ENCODE measurements at places on chromosomes 5 and 9. TPM values are rescaled to one million over a fixed set of nuclear protein-coding genes. Genes with fewer than 3 reads are reported as not detected.

GRCh38 chr9:105257809-105258208, 13.4 kb downstream of the SLC44A1 start:
- no peak for DNase-seq

DNA sequence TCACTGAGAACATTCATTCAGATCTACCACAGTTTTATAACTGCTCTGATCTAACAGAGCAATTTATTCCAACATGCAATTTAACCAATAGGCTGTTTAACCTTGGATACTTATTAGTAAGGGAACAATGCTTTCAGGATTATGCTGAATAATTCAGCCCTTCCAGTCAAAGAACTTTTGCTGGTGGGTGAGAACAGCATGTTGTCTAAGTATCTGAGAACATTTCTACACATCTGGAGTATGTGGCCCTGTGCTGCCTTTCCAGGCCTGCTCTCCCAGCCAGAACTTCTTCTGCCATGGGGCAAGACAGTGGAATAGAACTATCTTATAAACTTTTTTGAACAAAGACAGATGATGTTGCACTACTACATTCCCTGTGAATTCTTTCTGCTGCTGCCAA, 55.8 kb downstream of the NFIB start:
- DNase-seq: no peak

DNA sequence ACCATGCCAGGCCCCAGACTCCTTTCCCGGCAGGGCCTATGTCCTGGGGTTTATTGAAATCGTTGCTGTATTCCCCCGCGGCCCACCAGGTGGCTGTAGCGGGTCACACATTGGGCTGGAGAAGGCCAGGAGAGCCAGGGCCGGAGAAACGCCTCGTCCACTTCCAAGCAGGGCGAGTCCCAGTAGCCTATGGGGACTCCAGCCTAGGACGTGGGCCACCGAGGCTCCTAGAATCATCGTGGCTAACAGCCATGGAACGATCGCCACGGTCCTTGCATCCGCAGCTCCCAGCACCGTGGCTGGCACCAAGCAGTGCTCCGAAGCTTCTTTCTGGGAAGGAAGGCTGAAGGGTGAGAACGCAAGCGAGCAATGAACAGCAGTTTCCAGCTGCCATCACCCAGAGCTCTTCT, 87.7 kb downstream of the ENTREP1 start:
- DNase-seq: no peak

GRCh38 chr9:2479056-2479565, 142.5 kb upstream of the VLDLR start:
- no peak for DNase-seq

- no peak for DNase-seq
Observed at GRCh38 chr9:9847750-9848149, 765.1 kb downstream of the PTPRD start.

DNA sequence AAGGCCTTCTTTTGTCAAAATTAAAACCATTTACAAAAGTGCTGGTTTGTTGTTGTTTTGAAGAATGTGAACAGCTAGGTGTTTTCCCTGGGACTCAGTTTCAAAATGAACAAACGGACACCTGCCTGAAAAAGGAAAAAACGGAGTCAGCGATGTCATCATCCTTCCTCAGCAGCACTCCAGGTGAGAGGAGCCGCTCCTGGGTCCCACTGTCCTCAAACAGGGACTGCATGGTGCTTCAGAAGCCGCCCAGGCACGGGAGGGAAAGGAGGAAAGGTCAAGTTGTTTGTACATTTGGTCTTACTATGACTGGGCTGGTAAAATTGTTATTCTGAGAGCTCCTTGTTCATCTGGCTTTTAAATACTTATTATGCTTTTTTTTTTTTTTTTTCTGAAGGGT, 69.0 kb upstream of the ZSWIM6 start:
- DNase-seq: no peak

GRCh38 chr5:96226941-96227552, 206.0 kb downstream of the PCSK1 start:
- DNase-seq: peak; percentile 93

DNA sequence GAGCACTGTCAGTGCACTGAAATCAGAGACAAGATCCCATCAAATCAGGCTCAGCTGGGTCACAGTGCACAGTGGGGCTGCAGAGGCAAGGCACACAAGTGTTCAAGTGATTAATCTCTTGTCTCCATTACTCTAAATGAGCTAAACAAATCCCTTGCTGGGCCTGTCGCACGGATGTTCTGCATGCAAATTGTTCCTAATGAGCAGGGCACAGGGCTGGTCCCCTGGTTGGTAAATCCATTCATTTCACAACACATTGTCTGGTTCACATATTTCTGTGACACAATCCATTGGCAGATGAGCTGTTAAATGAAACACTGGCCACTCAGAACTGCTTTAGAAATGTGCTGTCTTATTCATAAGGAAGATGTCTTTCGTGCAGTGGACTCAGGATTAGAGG, 167.9 kb upstream of the BRINP1 start:
- DNase-seq: no peak

DNA sequence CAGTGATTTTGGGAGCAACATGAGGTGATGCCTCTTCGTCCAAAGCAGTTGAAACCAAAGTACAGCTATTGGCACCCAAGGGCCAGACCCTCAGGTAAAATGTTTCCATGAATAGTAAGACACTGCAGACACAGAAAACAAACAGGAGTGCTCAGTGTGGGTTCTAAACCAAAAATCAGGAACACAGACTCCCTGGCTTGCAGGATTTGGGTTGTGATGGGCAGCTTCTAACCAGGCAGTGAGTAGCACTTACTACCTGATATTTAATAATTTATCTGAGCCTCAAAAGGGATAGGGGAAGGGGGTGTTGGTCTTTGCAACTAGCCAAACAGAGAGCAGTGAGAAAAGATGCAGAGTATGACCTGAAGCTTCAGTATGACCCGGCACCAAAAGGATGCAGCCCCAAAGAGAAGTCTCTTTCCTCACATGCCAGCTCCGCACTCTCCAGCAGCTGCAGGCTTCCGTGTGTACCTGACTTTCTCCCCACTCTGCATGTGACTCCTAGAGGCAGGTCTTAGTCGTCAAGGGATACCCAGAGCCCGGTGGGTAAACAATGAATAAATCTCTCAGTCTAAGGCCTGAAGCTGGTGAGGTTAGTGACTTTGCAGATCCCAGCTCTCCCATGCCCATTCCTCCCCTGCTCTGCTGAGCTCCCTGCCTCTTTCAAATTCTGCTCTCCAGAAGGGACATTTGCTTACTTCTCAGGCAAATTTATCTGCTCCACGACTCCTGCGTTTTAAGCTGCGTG, 105.4 kb upstream of the SPOCK1 start:
- no peak for DNase-seq

DNA sequence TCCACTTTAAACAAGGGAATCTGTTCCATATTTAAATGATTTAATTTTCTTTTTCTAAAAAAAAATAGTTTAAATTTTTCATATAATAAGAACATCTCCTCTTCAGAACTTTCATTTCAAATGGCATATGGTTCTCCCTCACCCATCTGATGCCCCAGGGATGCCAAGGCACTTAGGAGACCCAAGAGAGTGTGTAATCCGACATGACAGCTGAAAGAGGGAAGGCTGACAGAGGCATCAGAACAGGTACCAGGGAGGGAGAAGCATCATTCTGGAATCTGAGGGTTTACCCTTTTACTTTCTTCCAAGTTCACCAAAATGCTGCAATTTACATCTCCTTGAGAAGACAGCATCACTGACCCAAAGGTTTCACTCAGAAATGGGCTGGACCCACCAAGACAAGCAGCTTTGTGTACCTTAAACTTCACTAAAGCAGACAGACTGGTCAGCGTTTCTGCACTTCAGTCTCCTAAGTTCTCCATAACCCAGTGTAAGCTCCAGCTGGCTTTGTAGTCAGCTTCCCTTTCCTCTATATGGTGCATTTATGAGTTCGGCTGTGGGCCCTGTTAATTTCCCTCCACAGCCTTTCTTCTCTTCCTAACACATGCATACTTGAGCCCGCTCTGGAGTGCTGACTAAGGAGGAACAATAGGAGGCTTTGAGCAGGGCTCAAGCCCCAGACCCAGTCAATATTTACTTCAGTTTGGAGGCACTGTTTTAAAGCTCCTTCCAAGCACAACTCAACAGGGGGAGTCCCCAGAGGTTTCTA, 17.7 kb downstream of the EFNA5 start:
- no peak for DNase-seq

DNA sequence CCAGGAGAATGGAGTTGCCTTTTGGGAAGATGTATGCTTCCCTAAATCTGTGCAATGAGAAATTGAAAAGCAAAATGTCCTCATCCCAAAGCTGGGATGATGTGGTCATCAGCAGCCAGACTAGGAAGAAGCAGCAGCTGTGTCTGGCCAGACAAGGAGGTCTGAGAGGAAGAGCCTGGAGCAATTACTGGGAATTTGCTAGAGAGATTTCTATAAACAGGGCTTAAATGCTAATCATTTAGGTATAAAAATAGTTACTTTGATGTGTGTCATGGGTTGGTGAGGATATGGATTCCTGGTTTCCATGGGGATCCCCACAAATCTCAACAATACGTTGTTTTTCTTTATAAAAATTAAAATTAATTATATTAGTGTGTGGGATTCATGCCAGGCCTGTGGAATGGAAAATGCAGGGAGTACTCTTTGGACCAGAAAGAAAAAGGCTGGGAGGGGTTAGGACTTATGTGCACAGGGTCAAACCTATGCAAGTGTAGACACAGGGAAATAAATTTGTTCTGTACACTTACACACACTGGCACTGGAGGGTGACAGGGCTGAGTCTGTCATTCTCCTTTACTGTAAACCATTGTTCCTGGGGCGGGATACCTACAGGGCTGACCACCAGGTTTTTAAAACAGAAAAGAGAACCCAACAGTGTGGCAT, 58.7 kb upstream of the TRPC7 start:
- no peak for DNase-seq

- DNase-seq: no peak
Observed at GRCh38 chr5:107253246-107253645, 417.5 kb downstream of the EFNA5 start.

DNA sequence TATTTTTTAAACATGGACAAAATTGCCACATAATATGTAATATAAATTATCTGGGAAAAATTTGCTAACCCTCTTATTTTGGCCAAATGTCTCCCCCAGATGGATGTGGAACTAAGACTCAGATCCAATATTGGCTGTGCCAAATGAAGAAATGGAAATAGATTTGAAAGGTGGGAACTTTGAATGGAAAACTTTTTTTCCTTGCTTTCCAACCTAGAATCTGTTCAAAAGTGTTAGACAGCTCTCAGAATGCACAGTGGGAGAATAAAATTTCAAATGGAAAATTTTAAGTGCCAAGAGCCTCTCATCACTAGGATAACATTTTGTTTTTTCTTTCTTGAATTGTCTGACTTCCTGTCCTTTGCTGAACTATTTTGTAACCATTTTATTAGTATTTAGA, 142.6 kb upstream of the GAS1 start:
- DNase-seq: no peak

DNA sequence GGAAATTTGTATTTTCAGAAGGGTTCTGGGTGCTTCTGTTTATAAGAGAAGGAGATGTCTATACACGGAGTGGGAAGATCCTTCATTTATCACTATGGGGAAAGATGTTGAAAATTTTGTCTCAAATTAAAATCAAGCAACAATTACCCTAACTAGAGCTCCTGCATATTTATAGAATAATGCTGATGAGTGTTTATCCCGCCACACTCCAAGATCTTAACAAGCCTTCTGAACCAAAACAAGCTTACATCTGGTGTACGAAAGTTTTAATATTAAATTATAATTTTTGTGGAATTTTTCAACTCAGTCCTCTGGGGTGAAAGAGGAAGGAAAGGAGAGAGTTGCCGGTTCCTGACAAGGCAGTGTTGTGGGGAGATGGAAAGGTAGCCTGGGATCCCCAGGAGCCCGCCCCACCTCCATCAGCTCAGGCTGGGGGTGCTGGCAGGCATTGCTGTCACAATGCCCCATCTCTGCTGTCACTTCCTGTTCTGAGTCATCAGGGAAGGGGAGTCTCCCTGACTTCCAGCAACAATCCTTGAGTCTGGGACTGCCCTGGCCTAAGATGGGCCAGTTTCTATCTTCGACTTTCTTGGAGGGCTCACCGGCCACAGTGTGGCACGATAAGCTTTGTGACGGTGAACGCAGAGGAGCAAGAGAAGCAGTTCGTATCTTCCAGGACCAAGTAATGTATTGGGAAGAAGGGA, 64.5 kb downstream of the ERAP1 start:
- peak; percentile 81 for DNase-seq

- peak; percentile 53 for DNase-seq
Observed at GRCh38 chr5:138874771-138875551, at the start of gene LRRTM2. TSS of gene LRRTM2 (minus strand) at chr5:138875335. CDS start at chr5:138874911, 424 bp downstream.

DNA sequence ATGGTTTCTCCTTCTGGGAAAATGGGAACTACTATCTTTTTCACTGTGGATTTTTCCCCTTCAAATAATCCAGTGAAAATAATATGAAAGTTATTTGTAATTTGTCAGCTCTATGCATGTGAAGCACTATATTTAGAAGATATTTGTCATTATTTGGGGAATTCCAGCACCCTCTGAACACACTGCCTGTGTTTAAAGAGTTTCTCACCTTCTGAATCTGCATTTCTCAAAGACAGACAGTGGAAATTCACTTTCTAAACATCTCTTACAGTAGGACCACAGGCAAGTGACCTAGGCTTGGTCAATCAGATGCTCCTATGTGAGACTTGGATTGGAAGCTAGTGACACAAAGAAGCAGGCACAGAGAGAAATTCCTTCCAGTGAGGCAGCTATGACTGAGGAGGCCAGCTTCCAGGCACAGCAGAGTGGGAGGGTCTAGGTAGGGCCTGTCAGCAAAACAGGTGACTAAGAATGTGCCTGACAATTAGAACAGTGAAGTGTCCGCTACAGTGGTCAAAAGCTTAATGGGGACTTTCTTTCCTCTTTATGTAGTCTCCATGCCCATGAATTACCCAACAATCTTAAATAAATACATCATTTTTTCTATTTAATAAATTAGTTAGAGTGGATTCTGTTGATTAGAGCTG, 167.2 kb downstream of the HMHB1 start:
- peak; percentile 16 for DNase-seq

DNA sequence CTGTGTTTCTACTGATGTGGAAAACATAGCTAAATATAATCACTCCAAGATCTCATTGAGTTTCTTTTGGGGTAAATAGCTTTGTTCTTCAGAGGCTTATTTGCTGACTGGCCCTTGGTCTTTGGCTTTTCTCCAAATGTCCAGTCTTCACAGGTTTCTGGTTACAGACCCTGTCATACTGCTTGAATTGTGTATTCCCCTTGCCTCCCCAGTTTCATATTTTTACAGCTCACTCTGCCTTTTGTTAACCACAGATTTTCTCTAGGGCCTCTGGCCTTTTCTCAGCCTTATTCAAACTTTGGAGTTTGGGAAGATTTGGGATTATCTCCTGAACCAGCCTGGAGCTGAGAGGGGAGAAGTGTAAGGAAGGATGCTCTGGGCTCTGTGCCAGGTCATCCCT, 23.9 kb downstream of the ISOC1 start:
- no peak for DNase-seq

- no peak for DNase-seq
Observed at GRCh38 chr5:158843305-158843704, 256.4 kb downstream of the EBF1 start.

Gene TBC1D9B
- 72.4 TPM for total RNA-seq

Gene GABRA6
- total RNA-seq: not detected

Gene IFNA21
- total RNA-seq: not detected

Gene PCDHA1
- total RNA-seq: 0.02 TPM

Gene TNC
- total RNA-seq: 0.67 TPM

Gene SLC6A7
- not detected for total RNA-seq

Gene HTR1A
- total RNA-seq: not detected

Gene MORN5
- not detected for total RNA-seq

Gene TEX10
- total RNA-seq: 75.4 TPM

Gene HTR4
- not detected for total RNA-seq

Gene NEURL1B
- 7.2 TPM for total RNA-seq

Gene ADAMTS12
- 13.4 TPM for total RNA-seq

Gene COL23A1
- not detected for total RNA-seq

Gene SPINK6
- total RNA-seq: 0.89 TPM

Gene ASPN
- total RNA-seq: not detected

Gene SRP19
- total RNA-seq: 167 TPM

Gene NIM1K
- total RNA-seq: not detected
